ENCODE measurements at places on chromosomes 6 and 20. TPM values are rescaled to one million over a fixed set of nuclear protein-coding genes. Genes with fewer than 3 reads are reported as not detected.

Gene CALHM4
- not detected for total RNA-seq

Gene SAMD5
- 8.7 TPM for total RNA-seq

Gene TCEA2
- total RNA-seq: 38.8 TPM

Gene BANF2
- total RNA-seq: not detected

Gene APCDD1L
- not detected for total RNA-seq

Gene STMND1
- 4.9 TPM for total RNA-seq

- H3K27ac ChIP-seq: peak overlapping the region; percentile 81
- no peak overlapping the region for H3K4me3 ChIP-seq
- H3K27me3 ChIP-seq: no peaks in the 10 kb centered on the region
Measured at GRCh38 chr6:6885521-6886170, 222.1 kb upstream of the RREB1 start.

DNA sequence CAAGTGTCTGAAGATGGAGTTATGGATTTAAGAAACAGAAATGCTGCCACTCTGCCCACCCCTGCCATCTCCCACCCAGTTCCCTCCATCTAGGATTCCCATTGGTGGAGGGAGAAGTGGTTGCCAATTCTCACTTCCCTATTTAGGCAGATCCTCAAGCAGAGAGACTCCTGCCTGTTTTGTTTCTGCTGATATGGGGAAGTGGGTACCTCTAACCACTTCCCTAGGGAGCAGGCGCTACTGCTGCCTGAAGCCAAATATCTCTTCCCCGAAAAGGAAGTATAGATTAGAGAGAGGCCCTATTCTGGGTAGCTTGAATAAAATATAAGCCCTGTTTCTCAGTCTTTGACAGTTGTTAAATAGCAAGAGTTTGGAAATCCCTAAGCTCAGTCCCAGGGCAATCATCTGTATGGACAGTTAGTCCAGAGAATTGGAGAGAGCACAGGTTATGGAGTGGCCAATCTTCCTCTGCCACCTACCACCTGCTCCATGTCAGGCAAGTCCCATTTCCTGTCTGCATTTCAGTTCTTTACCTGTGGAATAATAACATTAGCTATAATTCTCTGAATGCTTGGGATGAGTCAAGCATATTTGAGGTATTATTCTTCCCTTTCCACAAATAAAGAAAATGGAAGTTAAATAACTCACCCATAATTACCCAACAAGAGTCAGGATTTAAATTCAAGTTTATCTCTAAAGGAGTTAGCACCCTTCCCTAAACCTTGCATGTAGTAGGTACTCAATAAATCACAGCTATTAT lies 2.6 kb upstream of the ADGB start:
- H3K27ac ChIP-seq: no peak overlapping the region
- DNase-seq: no peak
- no peaks in the 10 kb centered on the region for H3K36me3 ChIP-seq
- no peaks in the 10 kb centered on the region for H3K27me3 ChIP-seq
- H3K4me3 ChIP-seq: no peak overlapping the region

DNA sequence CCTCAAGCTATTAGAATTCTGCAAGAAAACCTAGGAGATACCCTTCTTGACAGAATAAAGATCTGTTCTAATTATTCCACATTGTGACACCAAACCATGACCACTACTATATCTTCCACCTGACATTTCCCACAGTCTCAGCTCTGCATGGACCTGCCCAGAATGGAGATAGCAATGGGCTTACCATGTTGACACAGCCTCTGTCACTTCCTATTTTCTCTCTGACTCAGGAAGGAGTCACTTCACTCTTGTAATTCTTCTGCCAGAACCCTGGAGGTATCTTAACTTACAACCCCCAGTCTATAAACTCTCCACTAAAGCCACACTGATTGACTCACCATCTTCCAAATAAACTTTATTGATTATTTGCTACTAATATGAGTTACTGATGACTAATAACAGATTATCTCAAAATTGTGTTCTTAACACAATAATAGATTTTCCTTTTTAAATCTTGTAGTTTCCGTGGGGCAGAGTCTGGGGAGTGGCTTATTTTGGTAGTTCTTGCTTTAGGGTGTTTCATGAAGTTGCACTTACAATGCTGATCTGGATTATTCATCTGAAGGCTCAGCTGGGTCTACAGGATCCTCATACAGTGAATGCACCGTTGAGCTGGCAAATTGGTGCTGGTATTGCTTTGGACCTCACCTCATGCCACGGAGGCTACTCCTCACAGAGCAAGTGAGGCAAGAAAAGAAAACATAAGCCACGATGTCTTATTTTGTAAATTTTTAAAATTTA lies 869.9 kb downstream of the KIF16B start:
- DNase-seq: no peak
- H3K27me3 ChIP-seq: no peaks in the 10 kb centered on the region
- no peaks in the 10 kb centered on the region for H3K36me3 ChIP-seq
- H3K4me1 ChIP-seq: no peaks in the 10 kb centered on the region
- no peak overlapping the region for H3K27ac ChIP-seq

GRCh38 chr6:34223381-34223955 lies 13.2 kb upstream of the HMGA1 start:
- H3K27me3 ChIP-seq: no peaks in the 10 kb centered on the region
- H3K4me3 ChIP-seq: peak overlapping the region; percentile 64
- DNase-seq: no peak
- peaks cover 17% of the 10 kb centered on the region for H3K4me1 ChIP-seq

GRCh38 chr6:139473231-139473701 lies 98.8 kb upstream of the CITED2 start:
- H3K4me1 ChIP-seq: peaks cover 17% of the 10 kb centered on the region
- no peaks in the 10 kb centered on the region for H3K27me3 ChIP-seq
- H3K36me3 ChIP-seq: no peaks in the 10 kb centered on the region

DNA sequence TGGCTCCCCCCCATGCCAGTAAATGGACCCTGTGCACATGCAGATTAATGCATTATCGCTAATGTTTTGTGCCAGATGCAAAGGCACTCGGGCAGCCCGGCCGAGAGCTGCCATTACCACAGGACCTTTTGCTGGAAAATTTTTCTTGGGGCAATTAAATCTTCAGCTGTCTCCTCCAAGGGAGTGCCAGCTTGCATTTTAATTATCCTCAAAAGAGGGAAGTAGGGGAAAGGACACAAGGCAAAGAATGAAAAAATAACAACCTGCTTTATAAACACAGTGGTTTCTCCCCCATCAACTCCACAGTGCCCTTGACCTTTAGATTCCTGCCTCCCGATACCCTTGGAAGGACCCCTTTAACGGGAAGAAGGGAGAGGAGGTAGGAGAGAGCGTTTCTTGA lies 48.2 kb downstream of the PDYN start:
- H3K27me3 ChIP-seq: peaks cover 35% of the 10 kb centered on the region
- peaks cover 53% of the 10 kb centered on the region for H3K4me1 ChIP-seq
- no peak overlapping the region for H3K4me3 ChIP-seq
- no peak for DNase-seq

DNA sequence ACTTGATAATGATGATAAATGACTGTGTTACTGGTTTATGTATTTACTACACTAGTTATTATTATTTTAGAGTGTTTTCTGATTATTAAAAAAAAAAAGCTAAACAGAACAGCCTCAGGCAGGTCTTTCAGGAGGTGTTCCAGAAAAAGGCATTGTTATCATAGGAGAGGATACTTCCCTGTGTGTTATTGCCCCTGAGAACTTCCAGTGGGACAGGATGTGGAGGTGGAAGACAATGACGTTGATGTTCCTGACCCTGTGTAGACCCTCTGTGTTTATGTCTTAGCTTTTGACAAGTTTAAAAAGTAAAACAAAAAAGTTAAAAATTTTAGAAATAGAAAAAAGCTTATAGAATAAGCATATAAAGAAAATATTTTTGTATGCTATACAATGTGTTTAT lies 49.1 kb downstream of the NCOA7 start:
- no peak for DNase-seq
- peaks cover 45% of the 10 kb centered on the region for H3K4me1 ChIP-seq
- no peak overlapping the region for H3K4me3 ChIP-seq
- H3K27me3 ChIP-seq: no peaks in the 10 kb centered on the region
- no peaks in the 10 kb centered on the region for H3K36me3 ChIP-seq

GRCh38 chr20:378961-379336 lies 1.6 kb upstream of the TRIB3 start:
- DNase-seq: no peak
- peaks cover 5% of the 10 kb centered on the region for H3K4me1 ChIP-seq
- H3K4me3 ChIP-seq: no peak overlapping the region
- no peak overlapping the region for H3K27ac ChIP-seq
- H3K27me3 ChIP-seq: no peaks in the 10 kb centered on the region
- no peaks in the 10 kb centered on the region for H3K36me3 ChIP-seq

GRCh38 chr6:154651656-154652055 lies 81.6 kb upstream of the SCAF8 start:
- peaks cover 28% of the 10 kb centered on the region for H3K4me1 ChIP-seq
- no peak for DNase-seq
- H3K27ac ChIP-seq: no peak overlapping the region
- H3K4me3 ChIP-seq: no peak overlapping the region
- H3K36me3 ChIP-seq: no peaks in the 10 kb centered on the region

- H3K36me3 ChIP-seq: no peaks in the 10 kb centered on the region
- H3K4me3 ChIP-seq: no peak overlapping the region
- no peaks in the 10 kb centered on the region for H3K27me3 ChIP-seq
- H3K4me1 ChIP-seq: no peaks in the 10 kb centered on the region
- no peak overlapping the region for H3K27ac ChIP-seq
Measured at GRCh38 chr6:147793871-147794643, 285.6 kb downstream of the SAMD5 start.

GRCh38 chr6:20955131-20955530 lies 420.9 kb downstream of the CDKAL1 start:
- H3K4me1 ChIP-seq: no peaks in the 10 kb centered on the region
- H3K27ac ChIP-seq: no peak overlapping the region
- no peak for DNase-seq
- H3K36me3 ChIP-seq: no peaks in the 10 kb centered on the region
- H3K4me3 ChIP-seq: no peak overlapping the region

DNA sequence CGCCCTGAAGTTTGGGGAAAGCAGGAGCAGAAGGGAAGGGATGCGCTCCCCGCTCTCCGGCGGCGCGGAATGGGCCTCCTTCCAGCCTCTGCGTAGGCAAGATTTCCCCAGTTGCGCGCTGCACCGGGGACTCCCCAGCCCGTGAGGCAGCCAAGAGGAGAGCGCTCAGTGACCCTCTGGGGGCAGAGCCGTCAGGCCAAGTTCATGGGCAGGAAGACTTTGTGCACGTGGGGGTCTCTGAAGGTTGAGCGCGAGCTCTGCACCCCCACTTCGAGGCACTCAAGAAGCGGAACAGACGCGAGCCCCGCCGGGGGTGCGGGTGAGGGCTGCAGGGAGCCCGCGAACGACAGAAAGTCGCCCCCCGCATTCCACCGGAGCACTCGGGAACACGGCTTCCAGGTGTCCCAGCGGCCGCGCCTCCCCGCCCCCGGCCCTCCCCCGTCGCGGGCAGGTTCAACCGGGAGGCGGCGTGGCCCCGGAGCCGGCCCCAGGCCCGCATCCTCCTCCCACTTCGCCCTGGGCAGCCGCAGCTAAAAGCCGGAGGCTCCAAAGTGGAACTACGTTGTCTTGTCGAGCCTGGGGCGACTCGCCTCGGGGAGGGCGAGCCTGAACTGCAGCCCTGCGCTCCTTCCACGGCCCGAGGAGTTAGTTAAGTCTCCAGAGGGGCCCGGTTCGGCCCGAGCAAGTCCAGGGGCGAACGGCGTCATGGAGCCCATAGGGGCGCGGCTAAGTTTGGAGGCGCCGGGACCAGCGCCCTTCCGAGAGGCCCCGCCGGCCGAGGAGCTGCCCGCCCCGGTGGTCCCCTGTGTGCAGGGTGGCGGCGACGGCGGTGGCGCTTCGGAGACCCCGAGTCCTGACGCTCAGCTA lies at the start of gene PPP1R3G:
PPP1R3G (plus strand) TSS at position 561 of the 867 bp plus-strand sequence; CDS start at position 706, 145 bp downstream.
- peaks cover 33% of the 10 kb centered on the region for H3K27me3 ChIP-seq
- peak; percentile 54 for DNase-seq
- peak within 1 kb of the TSS; percentile 74 for H3K27ac ChIP-seq
- H3K4me1 ChIP-seq: peaks cover 21% of the 10 kb centered on the region

- no peak for DNase-seq
- no peaks in the 10 kb centered on the region for H3K36me3 ChIP-seq
- H3K4me3 ChIP-seq: no peak overlapping the region
Measured at GRCh38 chr6:2531426-2532215, 219.1 kb downstream of the MYLK4 start.

DNA sequence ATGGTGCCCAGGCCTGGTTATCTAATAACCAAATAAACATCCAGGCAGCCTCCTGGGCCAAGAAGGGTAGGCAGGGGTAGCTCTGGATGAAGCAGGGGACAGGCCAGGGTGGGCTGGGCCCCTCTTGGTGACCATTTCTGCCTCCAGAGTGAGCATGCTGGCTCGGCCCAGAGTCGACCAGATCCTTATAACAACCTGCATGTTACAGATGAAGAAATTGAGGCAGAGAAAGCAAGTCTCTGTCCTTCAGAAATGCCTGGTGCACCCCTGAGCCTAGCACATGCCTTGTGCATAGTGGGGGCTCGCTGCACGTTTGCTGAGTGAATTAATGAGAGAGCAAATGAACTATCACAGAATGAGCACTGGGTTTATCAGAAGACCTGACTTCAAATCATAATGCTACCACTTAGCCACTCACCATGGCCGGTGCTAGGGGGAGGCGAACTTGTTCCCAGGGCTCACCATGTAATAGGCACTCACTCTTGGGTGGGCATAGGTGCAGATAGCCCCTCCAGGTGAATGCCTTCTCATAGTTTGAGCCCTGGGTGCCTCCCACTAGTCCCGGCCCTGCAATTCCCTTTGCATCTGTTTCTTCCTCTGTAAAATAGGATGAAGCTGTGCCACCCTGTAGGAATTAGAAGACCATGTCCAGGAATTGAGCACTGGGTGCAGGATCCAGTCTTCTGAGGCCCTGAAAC lies 3.8 kb upstream of the APCDD1L start:
- peaks cover 13% of the 10 kb centered on the region for H3K27me3 ChIP-seq
- no peaks in the 10 kb centered on the region for H3K36me3 ChIP-seq
- DNase-seq: no peak
- no peaks in the 10 kb centered on the region for H3K4me1 ChIP-seq

Measured in lower lobe of right lung (tissue), 2 donors.